Cardiac muscle cell (in vitro differentiated cells and primary cell): ENCODE measurements at places on chromosomes 5 and 9. TPM values are rescaled to one million over a fixed set of nuclear protein-coding genes. Genes with fewer than 3 reads are reported as not detected.

- no peak overlapping the region for H3K4me3 ChIP-seq
- no peaks in the 10 kb centered on the region for H3K4me1 ChIP-seq
- no peaks in the 10 kb centered on the region for H3K36me3 ChIP-seq
These were observed 40.2 kb upstream of the AGXT2 start for GRCh38 chr5:35087991-35088390.

- H3K4me3 ChIP-seq = no peak overlapping the region
- no peaks in the 10 kb centered on the region for H3K36me3 ChIP-seq
- no peaks in the 10 kb centered on the region for H3K27me3 ChIP-seq
- H3K27ac ChIP-seq = no peak overlapping the region
- no peaks in the 10 kb centered on the region for H3K4me1 ChIP-seq
These were observed 14.5 kb downstream of the SLC6A18 start for GRCh38 chr5:1239505-1240251.

DNA sequence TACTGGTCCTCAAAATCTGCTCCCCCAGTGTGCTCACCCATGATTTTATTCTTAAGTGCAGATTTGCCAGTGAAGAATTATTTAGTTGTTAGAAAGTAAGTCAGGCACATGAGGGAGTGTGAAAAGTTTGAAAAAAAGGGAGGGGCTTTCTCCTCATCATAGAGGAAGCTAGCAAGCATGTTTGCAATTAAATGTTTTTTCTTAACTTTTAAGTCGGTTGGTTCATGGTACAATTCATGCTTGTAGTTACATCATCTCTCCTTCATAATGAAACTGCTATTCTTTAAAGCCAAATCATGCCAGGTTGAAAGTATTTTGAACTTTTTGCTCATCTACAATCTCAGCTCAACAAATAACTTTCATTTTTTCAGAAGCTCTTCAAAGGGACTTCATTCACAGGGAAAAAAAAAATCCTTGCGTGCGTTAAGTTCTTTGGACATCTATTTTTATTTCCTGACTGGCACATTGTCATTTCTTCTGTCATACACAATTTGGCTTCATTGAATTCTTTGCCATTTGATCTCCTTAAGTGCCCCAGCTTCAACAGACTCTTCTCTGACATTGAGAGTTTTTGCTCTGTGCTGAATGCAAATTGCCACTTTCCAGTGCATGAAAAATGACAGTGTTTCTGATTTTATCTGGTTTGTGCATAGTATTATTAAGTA is 456.9 kb downstream of the TMEM232 start:
- no peak overlapping the region for H3K27ac ChIP-seq
- H3K4me1 ChIP-seq = no peaks in the 10 kb centered on the region
- no peak overlapping the region for H3K4me3 ChIP-seq
- no peak for DNase-seq
- no peaks in the 10 kb centered on the region for H3K27me3 ChIP-seq

DNA sequence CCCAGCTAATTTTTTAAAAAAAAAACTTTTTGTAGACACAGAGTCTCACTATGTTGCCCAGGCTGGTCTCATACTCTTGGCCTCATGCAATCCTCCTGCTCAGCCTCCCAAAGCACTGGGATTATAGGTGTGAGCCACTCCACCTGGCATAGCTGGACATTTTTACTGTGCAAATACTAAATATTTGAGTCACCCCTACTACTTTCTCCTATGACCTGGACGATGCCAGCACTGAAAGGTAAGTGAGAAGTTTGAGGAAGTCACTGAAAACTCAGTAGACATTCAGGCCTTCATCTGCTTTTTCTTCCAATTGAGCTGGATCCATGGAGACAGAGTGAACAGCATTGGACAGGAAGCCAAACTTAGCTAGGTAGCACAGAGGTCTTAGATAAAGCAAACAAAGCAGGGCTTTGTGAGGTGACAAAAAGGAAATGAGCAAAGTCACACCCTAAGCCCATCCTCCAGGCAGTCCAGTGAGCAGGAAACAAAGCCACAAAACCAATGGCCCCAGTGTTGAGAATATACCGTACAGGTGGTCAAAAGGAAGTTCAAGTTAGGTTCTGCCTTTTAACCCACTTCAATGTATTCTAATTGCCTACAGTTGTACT is 192.6 kb upstream of the RASA1 start:
- H3K27ac ChIP-seq = no peak overlapping the region
- no peaks in the 10 kb centered on the region for H3K36me3 ChIP-seq
- no peaks in the 10 kb centered on the region for H3K4me1 ChIP-seq
- DNase-seq = no peak

Gene CYSRT1
- 3.1 and 6.6 TPM in 2 replicates for polyA plus RNA-seq

GRCh38 chr9:120625222-120625621 is 45.3 kb upstream of the CDK5RAP2 start:
- H3K27me3 ChIP-seq = no peaks in the 10 kb centered on the region
- no peak for DNase-seq
- no peaks in the 10 kb centered on the region for H3K4me1 ChIP-seq
- H3K36me3 ChIP-seq = no peaks in the 10 kb centered on the region
